Thyroid gland (tissue), 4 donors: ENCODE measurements at places on chromosomes 12 and 14.

DNA sequence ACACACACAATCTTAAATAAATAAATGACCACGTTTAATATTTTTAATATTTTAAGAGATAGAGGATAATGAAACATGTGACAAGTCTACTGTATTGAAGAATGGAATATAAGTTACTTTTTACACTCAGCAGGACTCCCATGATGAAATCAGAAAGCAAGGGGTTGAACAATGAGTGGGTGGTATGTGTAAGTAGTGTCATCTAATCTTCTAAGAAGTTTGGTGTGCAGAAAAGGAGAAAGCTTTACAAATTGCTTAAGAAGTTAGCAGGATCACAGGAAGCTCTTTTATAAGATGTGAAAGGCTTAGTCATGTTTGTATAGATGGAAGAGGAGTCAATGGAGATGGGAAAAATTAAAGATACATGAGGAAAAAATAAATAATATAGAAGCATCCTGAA, 47.8 kb downstream of the SLC15A5 start:
- DNase-seq = no peak

DNA sequence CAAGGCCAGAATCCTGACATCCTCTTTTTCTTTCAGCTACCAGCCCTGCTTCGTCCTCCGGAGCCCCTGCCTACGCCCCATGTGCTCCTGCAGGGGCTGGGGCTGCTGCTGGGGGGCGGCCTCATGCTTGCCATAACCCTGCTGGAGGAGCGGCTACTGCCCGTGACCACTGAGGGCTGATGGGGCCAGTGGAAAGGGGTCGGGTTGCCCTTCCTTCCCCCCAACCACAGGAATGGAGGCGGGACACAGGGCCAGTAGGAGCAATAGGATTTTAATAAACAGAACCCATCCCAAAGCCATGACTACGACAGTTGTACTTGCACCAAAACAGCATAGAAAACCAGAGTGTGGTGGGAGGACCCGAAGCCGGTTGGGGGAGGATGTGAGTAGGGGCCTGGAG, 7.7 kb downstream of the SLC39A5 start:
- no peak for DNase-seq

GRCh38 chr14:23559010-23559925, 3.2 kb downstream of the THTPA start:
- DNase-seq = peak; percentile 25

GRCh38 chr12:70032076-70032475, 207.0 kb downstream of the MYRFL start:
- no peak for DNase-seq

- peak; percentile 26 for DNase-seq
Measured at GRCh38 chr12:59322473-59322872, 273.4 kb upstream of the SLC16A7 start.

DNA sequence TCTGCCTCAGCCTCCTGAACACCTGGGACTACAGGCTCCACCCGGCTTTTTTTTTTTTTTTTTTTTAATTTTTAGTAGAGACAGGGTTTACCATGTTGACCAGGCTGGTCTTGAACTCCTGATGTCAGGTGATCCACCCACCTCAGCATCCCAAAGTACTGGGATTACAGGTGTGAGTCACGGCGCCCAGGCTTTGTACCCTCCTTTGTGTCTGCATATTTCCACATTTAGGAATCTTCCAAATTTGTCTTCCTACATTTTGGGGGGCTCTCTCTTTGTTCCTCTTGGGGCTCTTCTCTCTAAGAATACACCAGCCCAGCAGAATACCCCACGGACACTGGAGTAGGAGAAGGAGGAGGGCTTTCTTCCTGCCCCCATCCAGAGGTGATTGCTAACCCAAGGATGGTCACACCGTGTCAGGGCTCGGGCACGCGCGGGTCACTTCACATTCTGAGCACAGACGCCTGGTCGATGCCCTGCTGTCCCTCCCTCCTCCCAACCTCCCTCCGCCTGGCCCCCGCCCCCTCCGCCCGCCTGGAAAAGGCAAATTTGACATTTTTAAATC, 2.1 kb upstream of the DNAJC22 start:
- DNase-seq = peak; percentile 63
